ENCODE measurements at places on chromosomes 6 and 20.

GRCh38 chr6:99369533-99369932 is 20.1 kb upstream of the FAXC start:
- no peak for DNase-seq

DNA sequence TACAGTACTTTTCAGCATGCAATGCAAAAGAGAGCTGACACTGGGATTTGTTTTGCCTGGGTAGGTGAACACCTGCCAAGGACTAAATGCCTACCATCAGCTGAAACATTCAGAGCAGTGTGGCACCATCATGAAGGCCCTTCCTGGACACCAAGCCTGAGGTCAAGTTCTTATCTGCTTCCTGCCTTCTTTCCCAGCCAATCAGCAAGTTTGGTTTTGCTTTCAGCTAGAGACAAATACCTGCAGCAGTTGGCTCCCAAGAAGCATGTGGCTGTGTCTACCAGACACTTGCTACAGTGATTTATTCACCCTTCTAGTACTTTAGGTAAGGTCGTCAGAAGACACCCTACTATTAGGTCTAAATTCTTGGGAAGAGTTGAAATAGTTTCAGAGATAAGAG is 112.8 kb downstream of the TBX18 start:
- DNase-seq = no peak

GRCh38 chr6:10485406-10485805 is 35.7 kb upstream of the GCNT2 start:
- no peak for DNase-seq

GRCh38 chr6:32970413-32971241 is 2.2 kb downstream of the BRD2 start:
- DNase-seq = no peak

DNA sequence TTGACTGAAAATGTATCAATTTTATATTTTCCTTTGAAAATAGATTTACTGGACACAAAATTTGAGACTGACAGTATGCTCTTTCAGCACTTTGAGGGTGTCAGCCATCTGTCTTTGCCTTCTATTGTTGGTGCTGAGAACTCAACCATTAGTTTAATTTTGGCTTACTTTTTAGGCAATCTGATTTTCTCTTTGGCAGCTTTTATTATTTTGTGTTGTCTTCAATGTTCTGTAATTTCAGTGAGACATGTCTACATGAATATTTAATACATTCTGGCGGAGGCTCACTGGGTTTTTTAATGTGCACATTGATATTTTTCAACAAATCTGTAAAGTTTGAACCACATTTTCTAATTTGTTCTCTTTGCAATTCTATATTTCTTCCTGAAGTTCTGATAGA is 648.6 kb downstream of the C6orf118 start:
- no peak for DNase-seq

DNA sequence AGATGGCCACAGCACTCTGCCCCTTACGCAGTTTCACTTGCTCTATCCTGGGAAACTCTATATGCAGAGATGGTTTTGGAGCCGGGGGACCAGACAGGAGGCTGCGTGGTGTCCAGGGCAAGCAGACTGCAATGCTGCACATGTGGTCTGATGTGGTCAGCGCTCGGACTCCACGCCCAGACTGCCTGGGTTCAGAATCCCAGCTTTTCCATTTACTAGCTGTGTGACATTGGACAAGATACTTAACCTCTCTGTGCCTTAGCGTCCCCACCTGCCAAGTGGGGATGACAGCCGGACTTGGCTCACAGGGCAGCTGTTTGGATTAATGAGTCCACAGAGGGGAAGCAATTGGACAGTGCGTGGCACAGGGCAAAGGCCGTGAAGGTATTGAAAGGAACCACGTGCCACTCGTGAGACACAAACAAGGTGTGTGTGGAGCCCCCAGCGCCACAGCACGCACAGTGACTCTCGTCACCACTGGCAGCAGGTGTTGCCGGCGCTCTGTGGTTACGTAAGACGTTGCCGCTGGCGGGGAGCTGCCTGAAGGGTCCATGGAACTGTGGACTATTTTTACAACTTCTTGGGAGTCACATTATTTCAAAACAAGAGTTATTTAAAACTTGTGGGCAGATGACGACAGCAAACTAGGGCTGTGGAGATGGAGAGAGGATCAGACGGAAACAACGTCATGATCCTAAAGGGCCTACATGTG is 201.4 kb downstream of the PREX1 start:
- DNase-seq = peak; percentile 58

DNA sequence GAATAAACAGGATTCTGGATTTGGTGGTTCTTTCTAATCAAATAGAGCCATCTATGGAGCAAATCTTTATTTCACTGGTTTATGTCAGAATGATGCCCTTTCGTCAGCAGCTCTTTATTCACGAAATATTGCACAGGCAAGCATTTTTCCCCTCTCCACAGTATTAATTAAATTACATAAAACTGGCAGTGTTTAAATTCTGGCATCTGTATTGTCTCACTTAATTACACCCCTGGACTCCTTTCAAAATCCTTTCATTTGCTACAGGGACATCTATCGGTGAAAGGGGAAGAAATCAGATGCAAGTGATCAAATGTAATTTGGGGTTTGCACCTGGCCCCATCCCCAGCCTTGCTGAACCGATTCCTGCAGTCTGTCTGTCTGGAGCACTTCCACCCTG is 801.9 kb downstream of the QKI start:
- DNase-seq = no peak

DNA sequence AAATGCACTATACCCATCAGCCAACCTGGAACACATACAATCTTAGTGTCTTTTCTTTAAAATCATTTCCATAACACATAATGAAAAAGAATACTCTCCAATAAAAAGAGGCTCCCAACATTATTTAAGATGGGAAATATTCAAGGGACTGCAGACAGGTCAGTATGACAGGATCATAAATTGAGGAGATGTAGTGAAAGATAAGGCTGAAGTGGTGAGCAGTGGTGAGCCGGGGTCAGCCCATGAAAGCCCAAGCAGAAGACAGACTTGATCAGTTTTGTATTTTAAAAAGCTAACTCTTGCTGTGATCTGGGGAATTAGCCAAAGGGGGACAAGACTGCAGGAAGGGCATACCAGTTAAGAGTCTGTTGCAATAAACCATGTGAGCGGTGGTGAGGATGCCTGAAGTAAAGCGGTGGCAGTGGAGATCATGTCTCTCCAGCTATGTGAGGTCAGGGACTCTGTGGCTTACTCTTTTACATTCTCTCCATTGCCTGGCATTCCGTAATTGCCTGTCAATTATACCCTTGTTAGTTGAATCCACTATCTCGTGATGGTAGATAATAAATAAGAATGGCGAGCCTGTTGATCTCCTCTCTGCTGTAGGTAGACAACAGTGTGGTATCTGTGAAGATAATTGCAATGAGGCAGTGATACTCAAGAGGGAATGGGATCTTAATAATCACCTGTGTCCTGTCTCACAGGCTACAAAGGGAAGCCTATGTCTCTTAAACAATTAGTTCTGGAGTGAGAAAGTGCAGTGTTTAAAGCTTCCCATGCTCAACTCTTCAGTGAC is 97.4 kb downstream of the FILIP1 start:
- no peak for DNase-seq

GRCh38 chr6:120994573-120994967 is 339.7 kb downstream of the TBC1D32 start:
- DNase-seq = no peak

DNA sequence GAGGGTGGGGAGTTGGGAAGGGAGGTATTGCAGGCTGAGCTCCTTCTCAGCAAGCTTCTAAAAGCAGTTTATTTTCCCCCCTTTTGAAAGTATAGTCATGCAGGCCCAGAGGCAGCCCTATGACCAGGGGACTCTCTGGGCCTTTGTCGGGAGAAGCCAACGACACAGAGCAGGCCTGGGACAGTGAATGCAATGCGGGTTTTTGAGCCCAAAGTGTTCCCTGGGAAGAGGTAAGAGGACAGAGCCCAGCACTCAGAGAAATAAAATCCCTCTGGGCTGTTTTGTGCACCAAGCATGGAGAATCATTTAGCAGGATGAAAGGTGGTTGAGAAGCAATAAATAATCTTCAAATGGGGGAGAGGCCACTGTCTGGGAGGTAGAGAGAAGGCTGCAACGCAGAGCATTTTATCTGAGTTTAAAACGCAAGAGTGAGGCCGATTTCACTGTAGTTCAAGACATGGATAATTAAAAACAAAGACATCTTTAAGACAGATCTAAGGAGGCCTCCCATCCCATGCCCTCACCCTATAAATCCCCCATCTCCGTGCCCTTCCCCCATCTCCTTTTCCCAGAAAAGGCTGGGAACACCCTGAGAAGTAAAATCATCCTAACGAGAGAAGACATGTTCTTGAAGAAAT is 237.5 kb downstream of the CDC5L start:
- DNase-seq = no peak

GRCh38 chr20:22922987-22923386 is 112.1 kb upstream of the SSTR4 start:
- no peak for DNase-seq

DNA sequence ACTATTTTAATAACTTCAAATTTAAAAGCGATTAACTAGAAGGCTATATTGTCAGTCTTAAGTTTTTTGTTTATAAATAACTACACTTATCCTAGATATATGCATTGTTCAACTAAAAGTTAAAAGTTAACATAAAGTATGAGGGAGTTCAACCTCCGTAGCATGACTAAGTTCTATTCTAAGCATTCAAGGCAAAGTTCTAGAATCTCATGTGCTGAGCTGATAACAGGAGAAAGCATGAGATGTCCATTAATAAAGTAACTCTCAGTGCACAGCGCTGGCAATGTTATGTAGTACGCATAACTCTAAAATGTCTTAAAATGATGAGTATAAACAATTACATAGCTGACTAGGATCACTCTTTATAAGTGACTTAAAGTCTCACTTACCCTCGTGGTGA is 264.8 kb downstream of the RNGTT start:
- DNase-seq = no peak

- DNase-seq = peak; percentile 0
These were observed 188.4 kb upstream of the TSHZ2 start for GRCh38 chr20:52783769-52784168.

DNA sequence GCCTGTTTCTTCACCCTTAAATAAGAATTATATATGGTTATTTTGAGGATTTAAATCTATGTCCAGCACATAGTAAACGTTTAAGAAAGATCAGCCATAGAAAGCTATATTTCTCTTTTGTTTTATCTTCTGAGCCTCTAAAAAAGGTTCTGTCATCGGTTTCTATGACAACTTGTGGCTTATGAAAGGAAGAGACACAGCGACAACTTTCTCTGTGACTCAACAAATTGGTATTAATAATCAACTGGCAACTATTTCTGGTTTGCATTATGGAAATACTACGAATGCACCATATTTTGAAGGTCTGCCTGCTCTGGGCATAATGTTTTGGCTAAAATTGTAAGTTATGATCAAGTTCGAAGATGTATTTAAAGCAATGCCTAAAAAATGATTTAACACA is 751.0 kb downstream of the CD109 start:
- no peak for DNase-seq

DNA sequence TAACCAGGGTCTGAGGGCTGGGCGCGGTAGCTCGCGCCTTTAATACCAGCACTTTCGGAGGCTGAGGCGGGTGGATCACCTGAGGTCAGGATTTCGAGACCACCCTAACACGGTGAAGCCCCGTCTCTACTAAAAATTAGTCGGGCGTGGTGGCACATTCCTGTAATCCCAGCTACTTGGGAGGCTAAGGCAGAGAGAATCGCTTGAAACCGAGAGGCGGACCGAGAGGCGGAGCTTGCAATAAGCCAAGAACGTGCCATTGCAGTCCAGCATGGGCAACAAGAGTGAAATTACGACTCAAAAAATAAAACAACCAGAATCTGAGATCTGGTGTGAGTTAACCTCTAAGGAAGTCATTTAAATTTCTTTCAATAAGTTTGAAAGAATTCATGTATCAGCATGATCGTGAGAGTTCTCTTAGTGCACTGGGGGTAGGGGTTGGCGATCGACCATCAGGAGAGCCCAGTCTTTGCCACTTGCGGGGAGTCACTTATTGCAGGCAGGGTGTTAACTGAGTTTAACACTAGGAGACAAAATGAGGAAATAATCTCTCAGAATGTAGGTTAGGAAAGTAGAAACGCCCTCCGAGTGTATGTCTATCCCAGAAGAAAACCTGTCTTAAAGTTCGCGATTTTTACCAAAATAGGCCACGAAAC is 206.5 kb upstream of the ZNF184 start:
- DNase-seq = peak; percentile 32

DNA sequence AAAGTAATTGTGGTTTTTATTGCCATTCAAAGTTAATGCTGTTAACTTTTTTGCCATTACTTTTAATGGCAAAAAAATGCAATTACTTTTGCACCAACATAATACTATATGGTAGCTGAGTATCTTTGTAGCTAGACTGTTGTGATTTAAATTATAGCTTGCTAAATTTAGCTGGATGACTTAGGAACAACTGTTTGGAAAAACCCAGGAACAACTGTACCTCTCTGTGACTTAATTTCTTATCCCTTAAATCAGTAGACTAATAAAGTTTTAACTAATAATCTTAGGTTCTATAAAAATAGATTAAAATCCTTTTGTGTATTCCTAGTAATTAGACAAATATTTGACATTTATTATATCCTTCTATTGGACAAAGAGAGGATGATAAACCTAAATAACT is 268.2 kb downstream of the TENT5A start:
- DNase-seq = no peak

DNA sequence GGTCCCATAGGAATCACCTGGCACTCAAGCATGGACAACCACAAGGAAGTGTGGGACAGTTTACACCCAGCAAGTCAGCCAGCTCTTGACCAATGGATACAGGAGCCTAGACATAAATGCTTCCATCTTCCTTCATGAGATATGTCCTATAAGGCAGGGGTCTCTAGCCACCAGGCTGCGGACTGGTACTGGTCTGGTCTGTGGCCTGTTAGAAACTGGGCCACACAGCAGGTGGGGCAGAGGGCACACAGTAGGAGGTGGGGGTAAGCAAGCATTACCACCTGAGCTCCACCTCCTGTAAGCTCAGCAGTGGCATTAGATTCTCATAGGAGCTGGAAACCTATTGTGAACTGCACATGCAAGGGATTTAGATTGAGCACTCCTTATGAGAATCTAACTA is 437.1 kb downstream of the CD109 start:
- no peak for DNase-seq

GRCh38 chr6:113671421-113671820 is 185.7 kb upstream of the MARCKS start:
- peak; percentile 61 for DNase-seq

- no peak for DNase-seq
These were observed 207.0 kb upstream of the CITED2 start for GRCh38 chr6:139581485-139581865.

GRCh38 chr20:59645761-59646171 is 41.4 kb downstream of the PHACTR3 start:
- no peak for DNase-seq

DNA sequence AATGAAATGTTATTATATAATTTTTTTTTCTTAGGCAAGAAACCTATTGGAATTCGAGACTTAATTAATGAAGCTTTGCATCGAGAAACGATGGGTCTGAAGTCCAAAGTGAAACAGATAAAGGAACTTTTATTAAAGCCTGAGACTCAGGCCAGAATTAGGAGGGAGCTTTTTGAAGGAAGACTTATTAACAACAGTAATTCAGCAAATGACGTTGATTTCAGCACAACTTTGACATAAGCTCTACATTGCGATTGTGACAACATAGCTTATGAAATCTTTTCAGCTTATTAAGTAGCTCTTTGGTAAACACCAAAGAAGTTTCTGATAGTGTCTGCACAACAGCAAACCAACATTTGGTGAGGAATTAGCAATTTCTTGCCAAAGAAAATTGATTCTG is 147.1 kb downstream of the AKAP7 start:
- DNase-seq = no peak

GRCh38 chr20:3758566-3758965 is 9.0 kb downstream of the ADISSP start:
- DNase-seq = no peak

- no peak for DNase-seq
These were observed 25.3 kb downstream of the AAR2 start for GRCh38 chr20:36261389-36262105.

- no peak for DNase-seq
These were observed 303.6 kb upstream of the POU3F2 start for GRCh38 chr6:98530732-98531131.

Measured in hematopoietic multipotent progenitor cell (in vitro differentiated cells).